SK-MEL-5 (cell line): ENCODE measurements at places on chromosomes 7 and 10. TPM values are rescaled to one million over a fixed set of nuclear protein-coding genes. Genes with fewer than 3 reads are reported as not detected.

GRCh38 chr10:28783087-28783486, 105.8 kb downstream of the BAMBI start:
- no peak for DNase-seq

DNA sequence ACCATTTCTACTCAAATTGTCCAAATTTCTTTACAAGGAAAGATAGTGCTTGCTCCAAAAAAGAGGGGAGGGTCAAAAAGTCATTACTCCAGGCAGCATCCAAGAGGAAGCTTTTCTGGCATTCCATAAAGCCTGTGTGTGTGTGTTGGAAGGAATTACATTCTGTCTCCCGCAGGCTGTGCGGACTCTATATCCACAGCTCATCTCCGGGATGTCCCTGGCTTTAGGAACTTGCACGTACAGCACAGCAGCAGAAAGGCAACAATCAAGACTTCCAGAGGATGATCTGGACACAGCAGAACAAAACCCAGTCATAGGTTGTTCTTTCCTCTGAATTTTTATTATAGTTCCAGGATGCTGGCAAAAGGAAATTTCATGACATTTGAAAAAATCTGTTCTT, 94.8 kb downstream of the ITIH5 start:
- DNase-seq, result no peak

- DNase-seq, result no peak
These were observed 6.0 kb downstream of the OIT3 start for GRCh38 chr10:72899545-72899944.

DNA sequence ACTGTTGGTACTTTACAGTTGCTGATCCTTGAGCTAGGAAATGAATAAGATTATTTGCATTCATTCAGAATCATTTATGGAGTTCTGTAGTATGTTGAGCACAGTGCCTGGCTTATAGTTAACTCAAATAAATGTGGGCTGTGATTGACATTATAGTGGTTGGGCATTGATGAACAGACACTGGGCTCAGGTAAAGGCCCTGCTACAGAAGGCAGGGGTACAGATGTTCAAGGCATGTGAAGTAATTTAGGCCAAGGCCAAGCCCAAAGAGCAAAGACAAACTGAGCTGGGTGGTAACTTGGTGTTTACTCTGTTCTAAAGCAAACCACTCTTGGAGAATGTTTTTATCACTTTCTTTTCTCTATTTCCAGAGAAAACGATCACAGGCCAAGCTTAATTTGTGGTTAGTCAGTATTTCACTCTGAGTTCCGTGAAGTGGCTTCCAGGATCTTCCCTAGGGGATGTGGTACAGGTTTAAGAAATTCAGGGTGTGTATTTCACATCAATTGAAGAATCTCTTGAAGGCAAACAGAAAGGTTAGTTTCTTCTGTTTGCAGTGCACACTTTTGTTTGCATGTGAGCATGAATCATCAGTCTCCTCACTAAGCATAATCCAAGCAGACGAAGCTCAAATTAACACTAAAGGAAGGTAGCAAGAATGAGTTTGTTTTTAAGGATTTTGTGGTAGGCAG, 113.9 kb upstream of the PRR15 start:
- DNase-seq, result no peak

- peak; percentile 40 for DNase-seq
These were observed 580 bp downstream of the MRPS16 start for GRCh38 chr10:73251683-73252444.

GRCh38 chr10:58909881-58910280, 266.6 kb upstream of the PHYHIPL start:
- no peak for DNase-seq

- peak; percentile 33 for DNase-seq
These were observed 94.5 kb downstream of the SEC61G start for GRCh38 chr7:54664235-54665228.

DNA sequence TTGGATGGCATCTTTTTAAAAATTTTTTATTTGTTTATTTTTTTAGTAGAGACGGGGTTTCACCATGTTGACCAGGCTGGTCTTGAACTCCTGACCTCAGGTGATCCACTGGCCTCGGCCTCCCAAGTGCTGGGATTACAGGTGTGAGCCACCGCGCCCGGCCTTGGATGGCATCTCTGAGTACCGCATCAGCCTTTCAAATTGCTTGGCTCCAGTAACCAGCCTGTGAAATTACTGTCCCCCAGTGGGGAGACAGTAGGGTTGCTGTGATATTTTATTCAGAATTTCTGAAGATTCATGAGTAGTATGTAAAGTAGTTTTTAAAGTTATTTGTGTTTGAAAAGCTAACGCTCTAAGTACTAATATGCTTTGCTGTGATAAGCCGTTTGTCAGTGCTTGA, 1.2 kb downstream of the NUB1 start:
- DNase-seq, result no peak

- peak; percentile 66 for DNase-seq
These were observed 41.4 kb downstream of the GSDME start for GRCh38 chr7:24715661-24716479.

- DNase-seq, result no peak
These were observed 11.1 kb downstream of the PKD1L1 start for GRCh38 chr7:47937065-47937687.

GRCh38 chr10:80473096-80473657, 19.1 kb downstream of the TSPAN14 start:
- DNase-seq, result no peak

DNA sequence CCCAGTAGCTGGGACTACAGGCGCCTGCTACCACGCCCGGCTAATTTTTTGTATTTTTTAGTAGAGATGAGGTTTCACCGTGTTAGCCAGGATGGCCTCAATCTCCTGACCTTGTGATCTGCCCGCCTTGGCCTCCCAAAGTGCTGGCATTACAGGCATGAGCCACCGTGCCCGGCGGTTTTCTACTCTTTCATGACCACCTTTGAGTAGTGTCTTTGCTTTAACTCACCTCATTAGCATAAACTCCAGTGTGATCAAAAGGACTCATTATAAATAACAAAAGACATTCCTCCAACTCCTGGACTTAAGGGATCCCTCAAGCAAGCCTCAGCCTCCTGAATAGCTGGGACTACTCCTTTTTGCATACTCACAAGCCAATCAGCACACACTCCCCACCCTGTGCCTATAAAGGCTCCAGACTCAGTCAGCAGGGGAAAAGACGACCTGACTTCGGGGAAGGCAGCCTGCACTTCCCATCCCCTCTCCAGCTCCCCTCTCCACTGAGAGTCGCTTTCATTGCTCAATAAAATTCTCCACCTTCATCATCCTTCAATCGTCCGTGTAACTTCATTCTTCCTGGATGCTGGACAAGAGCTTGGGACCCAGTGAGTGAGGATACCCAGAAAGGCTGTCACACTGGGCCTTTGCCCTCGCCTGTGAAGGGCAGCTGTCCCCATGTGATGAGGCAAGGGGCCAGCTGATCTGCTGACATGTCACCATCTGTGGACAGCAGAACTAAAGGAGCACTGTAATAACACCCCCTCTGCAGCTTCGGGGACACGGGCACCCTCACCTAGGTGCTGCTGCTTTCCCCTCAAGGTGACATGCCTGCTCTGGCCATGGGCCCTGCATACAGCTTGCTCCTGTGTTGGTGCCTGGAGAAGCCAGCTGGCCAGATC, 35.0 kb upstream of the EIF4H start:
- no peak for DNase-seq

GRCh38 chr10:117461766-117462423, 80.7 kb upstream of the EMX2 start:
- DNase-seq, result no peak

DNA sequence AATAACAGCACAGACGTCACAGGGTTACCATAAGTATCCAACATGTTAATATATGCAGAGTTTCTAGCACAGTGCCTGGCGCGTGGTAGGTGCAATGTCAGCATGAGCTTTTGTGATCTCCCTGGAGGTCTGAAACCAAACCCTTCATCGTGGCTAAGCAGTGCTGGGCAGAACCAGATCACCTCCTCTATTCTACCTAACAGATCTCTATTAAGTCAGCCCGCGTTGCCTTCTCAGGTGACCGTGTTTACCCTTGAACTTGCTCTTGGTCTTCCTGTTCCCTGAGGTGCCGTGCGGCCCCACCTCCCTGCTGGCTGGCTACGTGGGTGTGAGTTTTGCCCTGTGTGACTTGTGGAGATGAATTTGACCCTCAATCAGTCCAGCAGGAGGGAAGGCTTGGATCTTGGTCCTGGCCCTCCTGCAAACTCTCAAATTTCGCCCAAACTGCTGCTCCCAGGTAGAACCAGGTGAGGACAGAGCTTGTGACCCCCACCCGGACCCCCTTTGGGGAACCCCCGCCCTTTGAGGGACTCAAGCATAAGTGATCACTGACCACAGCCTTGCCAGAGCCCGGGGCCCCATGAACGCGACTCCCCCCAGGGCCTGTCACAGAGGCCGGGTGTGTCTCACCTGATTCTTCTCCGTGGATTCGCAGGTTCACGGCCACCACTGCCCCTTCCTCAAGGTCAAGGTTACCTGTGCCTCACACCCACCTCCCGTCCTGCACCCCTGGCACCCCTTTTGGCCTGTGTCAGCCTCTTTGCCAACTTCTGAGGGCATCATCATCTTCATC, 54.2 kb downstream of the ELFN1 start:
- no peak for DNase-seq

DNA sequence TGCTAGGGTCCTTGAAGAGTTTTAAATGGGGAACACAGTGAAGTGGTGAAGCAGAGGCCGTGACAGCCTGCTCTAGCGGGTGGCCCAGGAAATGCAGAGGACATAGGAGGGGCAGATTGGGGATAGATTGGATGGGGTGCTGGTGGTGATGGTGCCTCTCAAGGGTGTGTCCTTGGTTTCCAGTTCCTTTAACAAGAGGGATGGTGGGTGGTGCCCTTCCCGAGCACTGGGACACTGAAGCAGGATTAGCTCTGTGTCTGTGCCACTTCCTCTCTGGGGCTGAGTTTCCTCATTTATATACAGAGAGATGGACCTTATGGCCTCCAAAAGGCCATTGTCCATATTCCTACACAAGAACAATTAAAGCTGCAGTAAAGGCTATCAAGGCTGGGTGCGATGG, 285.5 kb downstream of the TCF7L2 start:
- no peak for DNase-seq

GRCh38 chr7:69450456-69450855, 147.8 kb upstream of the AUTS2 start:
- DNase-seq, result no peak

DNA sequence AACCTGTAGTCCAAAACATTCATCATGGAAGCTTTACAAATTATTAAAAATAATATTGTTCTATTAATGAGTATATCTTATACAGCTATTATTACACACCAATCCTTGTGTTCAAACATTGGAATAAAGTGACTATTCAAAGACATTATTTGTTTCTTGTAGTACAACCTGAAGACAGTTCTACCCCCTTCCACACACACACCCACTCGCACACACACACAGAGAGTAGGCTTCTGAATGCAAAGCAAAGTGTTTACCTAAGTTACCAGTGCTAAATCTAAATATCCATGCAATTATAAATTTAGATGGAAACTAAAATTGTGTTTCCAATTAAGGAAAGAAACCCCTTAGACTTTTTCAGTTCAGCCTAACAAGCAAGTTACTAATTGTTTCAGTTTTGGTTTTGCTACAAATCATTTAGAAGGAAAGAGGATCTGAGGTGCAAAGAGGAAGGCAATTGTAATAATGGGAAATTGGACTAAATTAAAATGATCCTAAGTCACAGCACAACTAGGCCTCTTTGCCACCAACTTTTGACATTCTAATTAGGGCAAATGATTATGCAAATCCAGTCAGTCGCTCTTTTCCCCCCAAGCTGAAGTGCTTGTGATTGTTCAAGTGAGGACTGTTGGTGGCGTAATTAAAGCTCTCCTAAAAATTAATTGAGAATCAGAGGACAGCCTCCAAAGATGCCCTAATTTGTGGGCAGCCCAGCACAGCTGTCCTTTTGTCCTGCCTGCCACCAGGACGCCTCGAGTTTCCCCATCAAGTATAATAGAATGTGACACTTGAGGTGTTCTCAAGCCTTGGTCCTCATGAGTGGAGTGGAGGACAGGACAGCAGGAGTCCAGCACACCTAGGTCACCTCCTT, 19.9 kb upstream of the ATOH7 start:
- no peak for DNase-seq

GRCh38 chr10:101007099-101007711, 7.6 kb downstream of the LZTS2 start:
- DNase-seq, result no peak

DNA sequence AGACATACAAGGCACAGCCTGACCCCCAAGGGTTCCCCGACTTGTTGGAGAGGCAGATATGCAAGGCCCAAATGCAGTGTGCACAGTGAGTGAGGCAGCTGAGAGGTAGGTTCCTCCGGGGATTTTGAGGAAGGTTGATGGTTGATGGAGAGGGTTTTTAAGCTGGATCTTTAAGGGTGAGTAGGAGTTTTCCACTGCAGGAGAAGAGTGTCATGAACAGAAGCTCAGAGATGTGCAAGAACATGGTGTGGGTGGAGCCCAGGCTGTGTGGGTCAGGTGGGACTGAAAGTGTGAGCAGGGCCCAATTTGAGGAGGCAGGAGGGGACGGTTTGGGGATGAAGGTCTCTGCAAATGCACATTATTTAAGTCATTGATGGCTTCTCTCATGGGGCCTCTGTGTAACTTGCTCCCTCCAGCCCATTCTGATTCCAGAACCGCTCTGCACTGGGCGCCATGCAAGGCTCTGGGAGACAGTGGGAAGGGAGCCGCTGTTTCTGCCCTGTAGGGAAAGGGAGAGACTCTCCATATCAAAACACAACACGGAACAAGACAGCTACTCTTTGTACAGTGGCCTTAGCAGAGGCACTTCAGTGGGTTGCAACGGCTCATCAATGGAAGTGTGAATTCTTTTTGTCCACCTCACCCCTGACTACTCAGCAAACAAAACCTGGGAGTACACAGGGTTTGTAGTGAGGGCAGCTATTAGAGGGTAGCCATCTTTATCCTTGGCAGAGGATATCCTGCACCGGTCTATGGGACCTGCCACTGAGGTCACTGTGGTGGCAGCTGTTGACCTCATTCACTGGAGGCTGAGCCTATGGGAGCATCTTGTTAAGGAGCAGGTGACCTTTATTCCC, 29.7 kb downstream of the RAMP3 start:
- no peak for DNase-seq

DNA sequence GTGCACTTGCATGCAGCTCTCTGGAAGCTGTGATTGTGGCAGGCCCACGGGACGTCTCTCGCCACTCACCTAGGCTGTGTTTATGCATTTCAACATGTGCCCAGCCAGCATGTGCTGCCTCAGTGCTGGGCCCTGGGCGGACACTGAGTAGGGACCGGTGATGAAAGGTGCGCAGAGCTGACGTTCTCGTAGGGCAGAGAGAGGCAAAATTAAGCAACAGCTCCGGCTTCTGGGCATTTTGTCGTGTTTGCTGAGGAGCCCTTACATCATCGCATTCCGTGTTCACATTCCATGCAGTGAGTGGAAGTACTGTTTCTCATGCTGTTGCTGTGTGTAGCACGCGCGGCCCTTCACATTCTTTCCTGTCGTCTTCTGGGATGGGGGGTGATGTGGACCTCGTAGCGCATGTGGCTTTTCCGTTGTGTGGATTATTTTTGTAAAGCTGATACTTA, 50.5 kb downstream of the PRF1 start:
- DNase-seq, result no peak

Gene PDGFA
- 2.4 and 2.9 TPM in 2 replicates for total RNA-seq

Gene ASZ1
- total RNA-seq, result 1.0 and 1.3 TPM in 2 replicates

Gene AGR3
- total RNA-seq, result not detected in 2 replicates

Gene XRCC2
- 13.2 and 14.1 TPM in 2 replicates for total RNA-seq

Gene SND1
- 263 and 271 TPM in 2 replicates for total RNA-seq

Gene ANKRD7
- total RNA-seq, result 8.7 and 9.6 TPM in 2 replicates

Gene CH25H
- not detected in 2 replicates for total RNA-seq

Gene ZNRF2
- total RNA-seq, result 27.8 and 34.7 TPM in 2 replicates

Gene ZNF853
- 0.16 and 0.35 TPM in 2 replicates for total RNA-seq

Gene STAG3
- 3.4 and 5.7 TPM in 2 replicates for total RNA-seq

Gene SBDS
- total RNA-seq, result 108 and 111 TPM in 2 replicates

Gene PURB
- total RNA-seq, result 23.4 and 24.0 TPM in 2 replicates
